ENCODE measurements at places on chromosomes 13 and 19.

GRCh38 chr19:51325161-51325976 lies 13.9 kb downstream of the IGLON5 start:
- DNase-seq, result no peak

- no peak for DNase-seq
Measured at GRCh38 chr13:73657821-73658540, 476.2 kb downstream of the KLF12 start.

- DNase-seq, result peak; percentile 79
Measured at GRCh38 chr19:49890349-49891311, 6.1 kb downstream of the IL4I1 start.

- no peak for DNase-seq
Measured at GRCh38 chr13:112506046-112506445, 81.9 kb downstream of the TUBGCP3 start.

- no peak for DNase-seq
Measured at GRCh38 chr19:6730153-6730804, 7.1 kb downstream of the GPR108 start.

GRCh38 chr19:37989855-37990254 lies 82.8 kb downstream of the SIPA1L3 start:
- DNase-seq, result no peak

- no peak for DNase-seq
Measured at GRCh38 chr13:98452851-98453843, 123.8 kb downstream of the STK24 start.

GRCh38 chr13:28356561-28357021 lies 138.3 kb downstream of the FLT1 start:
- no peak for DNase-seq

GRCh38 chr13:44313674-44314073 lies 60.0 kb upstream of the SERP2 start:
- no peak for DNase-seq

GRCh38 chr19:44738136-44738535 lies 10.4 kb upstream of the BCL3 start:
- no peak for DNase-seq

- no peak for DNase-seq
Measured at GRCh38 chr13:49540552-49540951, 44.8 kb downstream of the PHF11 start.

DNA sequence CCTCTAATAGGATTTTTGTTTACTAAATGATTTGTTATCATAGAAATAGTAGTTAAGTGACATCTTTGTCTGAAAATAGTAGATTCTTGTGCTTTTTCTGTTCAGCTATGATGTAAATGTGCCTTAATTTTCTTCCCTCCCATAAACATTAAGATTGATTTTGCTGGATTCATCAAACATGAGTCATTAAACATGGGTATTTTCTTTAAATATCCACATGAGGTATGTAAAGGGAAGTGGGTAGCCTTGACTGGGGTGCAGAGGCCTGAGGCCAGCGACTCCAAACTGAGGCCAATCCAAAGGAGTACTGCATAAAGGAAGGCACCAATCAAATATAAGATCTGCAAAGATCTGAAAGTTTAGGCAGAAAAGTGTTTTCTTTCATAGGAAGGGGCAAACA lies 3.7 kb downstream of the ZNF136 start:
- DNase-seq, result no peak

- DNase-seq, result peak; percentile 77
Measured at GRCh38 chr13:106566641-106567473, 1.1 kb downstream of the ARGLU1 start.

DNA sequence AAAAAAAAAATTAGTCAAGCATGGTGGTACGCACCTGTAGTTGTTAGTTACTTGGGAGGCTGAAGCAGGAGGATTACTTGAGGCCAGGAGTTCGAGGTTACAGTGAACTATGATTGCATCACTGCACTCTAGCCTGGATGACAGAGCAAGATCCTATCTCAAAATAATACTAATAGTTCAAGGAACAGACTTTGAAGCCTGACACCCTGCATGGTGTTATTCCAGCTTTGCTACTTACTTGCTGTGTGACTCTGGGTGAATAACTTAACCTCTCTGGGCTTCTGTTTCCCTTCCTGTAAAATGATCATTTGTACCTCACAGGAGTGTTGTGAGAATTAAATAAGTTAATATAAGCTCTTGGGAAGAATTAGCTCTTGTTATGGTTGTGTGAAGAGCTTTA lies 3.5 kb upstream of the FOSB start:
- no peak for DNase-seq

- peak; percentile 52 for DNase-seq
Measured at GRCh38 chr13:32669030-32669646, 82.9 kb downstream of the PDS5B start.

- DNase-seq, result peak; percentile 15
Measured at GRCh38 chr13:44818428-44818827, 170.8 kb downstream of the NUFIP1 start.

GRCh38 chr13:32254916-32255723 lies 60.0 kb downstream of the ZAR1L start:
- DNase-seq, result no peak

GRCh38 chr13:40982772-40983171 lies 36.3 kb downstream of the ELF1 start:
- DNase-seq, result no peak

DNA sequence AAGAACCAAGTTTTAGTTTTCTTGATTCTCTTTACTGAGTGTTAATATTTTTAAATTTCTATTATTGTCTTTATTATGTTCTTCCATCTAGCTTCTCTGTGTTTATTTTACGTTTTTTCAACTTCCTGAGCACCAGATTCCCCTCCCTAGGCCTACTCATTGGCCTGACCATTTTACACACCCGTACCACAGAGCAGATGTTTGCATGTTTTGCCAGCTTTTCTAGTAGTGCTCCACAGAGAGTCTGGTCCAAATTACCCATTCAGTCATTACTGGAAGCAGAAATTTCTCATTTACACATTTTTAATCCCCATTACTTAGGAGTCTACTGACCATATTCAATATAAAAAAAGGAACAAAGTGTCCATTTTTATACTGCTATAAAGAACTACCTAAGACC lies 66.9 kb downstream of the ING1 start:
- no peak for DNase-seq

- peak; percentile 81 for DNase-seq
Measured at GRCh38 chr19:30374865-30375552, 2.8 kb downstream of the ZNF536 start.

DNA sequence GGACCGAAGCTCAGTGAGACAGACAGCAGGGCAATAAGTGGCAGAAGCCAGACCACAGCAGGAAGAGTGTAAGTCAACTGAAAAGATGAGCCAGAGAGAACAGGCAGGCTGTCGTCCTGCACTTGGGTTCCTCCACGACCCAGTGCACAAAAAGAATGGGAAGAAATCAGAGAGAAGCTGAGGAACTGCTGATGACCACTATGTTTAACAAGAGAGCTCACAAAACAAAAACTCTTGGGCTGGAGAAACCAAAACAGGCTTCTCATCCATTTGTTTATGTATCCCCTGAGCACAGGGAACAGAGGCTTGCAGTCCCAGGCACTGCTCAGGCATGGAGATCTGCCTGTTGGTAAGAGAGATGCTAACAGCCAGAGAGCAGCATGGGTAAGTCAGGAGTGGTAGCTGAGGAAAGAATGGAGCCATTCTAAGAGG lies 14.0 kb downstream of the AKAP8L start:
- DNase-seq, result peak; percentile 77

GRCh38 chr19:16541526-16542044 lies 652 bp downstream of the CHERP start:
- DNase-seq, result no peak

GRCh38 chr13:76210262-76210661 lies 574.1 kb downstream of the LMO7 start:
- no peak for DNase-seq

GRCh38 chr13:66543780-66544179 lies 686.4 kb downstream of the PCDH9 start:
- DNase-seq, result no peak

- no peak for DNase-seq
Measured at GRCh38 chr13:59747529-59747928, 416.2 kb downstream of the DIAPH3 start.

GRCh38 chr13:110216398-110217041 lies 90.4 kb downstream of the COL4A1 start:
- peak; percentile 65 for DNase-seq

DNA sequence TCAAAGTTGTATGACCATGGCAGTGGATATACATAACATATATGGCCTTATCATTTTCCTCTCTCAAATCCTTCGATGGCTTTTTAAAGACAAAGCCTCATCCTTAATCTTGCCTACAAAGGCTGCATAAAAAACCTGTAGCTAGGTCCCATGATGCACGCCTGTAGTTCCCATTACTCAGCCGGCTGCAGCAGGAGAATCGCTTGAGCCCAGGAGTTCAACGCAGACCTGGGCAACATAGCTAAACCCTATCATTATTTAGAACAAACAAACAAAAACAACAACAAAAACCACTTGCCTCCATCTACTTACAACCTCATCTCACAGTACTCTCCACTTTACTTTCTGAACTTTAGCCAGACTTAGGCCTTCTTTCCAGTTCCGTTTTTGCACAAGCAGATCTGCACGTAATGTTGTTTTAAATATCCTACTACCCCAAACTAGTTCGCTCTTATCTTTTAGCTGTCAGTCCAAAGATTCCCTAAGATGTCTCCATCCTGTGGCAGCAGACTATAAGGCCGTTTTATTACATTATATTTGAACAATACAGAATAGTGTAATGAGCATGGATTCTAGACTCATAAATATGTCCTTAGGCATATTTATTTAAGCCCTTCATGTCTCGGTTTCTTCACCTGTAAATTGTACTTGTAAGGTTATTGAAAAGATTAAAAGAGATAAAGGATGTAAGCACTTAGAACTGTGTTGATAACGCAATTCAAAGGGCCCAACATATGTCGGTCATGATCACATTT lies 969 bp upstream of the POMP start:
- peak; percentile 10 for DNase-seq

GRCh38 chr13:89165685-89166084 lies 1494.5 kb downstream of the SLITRK5 start:
- no peak for DNase-seq

DNA sequence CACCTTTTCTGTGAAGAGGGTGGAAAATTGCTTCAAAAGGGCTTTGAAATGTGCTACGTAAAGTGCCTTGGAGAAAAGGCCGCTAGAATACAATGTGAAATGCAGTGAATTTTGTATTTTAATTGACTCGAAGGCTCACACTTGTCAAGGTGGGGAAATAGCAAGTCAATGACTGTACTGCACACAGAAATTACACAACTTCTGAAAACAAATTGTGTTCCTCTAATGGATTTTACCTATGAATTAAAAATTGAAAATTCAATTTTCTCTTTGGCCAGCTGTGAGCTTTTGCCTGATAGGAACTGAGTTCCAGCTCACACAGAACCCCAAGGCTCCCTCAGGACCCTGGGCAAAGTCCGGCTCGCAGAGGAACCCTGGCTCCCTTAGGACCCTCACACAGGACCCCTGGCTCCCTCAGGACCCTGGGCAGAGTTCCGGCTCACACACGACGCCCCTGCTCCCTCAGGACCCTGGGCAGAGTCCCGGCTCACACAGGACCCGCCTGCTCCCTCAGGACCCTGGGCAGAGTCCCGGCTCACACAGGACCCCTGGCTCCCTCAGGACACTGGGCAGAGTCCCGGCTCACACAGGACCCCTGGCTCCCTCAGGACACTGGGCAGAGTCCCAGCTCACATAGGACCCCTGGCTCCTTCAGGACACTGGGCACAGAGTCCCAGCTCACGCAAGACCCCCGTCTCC lies 324.9 kb downstream of the UQCRFS1 start:
- DNase-seq, result no peak

DNA sequence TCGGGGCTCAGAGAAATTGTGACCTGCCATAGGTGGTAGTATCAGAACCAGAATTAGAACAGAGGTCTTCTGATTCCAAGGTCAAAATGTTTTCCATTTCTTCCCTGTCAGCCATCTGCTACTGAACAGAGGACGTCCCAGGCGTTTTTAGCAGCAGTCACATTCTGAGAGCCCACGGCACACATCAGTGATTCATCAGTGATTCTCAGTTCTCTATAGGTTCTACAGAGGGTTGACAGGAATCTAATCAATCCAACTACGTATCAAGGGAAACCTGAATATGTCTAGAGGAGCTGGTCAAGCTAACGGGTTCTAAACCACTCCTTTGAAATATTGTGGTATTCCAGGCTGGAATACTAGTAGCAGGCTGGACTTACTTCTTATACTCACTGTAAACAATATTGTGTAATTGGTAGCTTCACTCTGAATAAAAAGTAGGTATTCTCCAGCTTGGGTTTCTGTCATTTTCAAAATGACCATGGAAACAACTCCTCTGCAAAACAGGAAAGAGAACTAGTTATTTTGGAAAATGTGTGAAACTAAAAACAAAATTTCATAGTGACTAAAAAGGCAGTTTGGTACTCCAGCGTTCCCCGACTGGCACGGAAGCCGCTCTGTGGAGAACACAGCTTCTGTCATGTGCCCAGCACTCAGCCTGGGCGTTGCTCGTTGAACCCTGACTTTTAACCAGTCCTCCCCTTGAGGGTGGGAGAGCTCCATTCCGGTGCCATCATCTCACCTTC lies 43.2 kb downstream of the FLT3 start:
- DNase-seq, result no peak

- peak; percentile 65 for DNase-seq
Measured at GRCh38 chr19:610801-611480, 21.3 kb downstream of the HCN2 start.

DNA sequence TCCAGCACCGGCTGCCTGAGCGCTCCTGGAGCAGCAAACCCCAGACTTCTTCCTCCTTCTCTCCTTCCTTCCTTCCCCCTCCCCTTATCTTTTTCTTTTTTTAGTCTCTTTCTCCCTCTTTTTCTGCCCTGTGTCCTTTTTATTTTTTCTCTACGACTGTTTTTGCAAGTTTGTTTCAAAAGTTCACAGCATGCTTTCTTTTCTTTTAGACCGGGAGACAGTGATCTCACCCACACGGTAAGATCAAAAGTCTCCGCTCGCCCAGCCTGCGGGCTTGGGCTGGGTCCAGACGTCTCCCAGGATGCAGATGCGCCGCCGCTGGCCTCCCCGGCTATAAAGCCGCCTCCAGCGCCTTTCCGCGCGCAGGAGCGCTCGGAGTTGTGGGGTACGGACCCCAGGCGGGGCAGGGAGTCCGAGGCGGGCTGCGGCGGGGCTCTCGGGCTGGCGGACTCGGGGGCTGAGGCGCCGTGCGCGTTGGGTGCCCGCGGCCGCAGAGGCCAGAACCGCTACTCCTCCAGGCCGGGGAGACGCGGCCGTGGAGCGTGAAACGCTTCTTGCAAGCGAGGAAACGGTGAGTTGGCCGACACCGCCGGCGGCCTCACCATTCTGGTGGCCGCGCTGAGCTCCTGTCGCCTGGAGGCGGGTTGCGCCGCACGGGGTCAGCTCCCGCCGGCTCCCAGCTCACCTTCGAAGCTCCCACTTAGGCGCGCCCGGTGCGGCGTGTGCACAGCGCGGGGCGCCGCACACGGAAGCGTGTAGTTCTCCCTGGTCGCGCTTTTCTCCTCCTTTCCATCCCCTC lies 2.0 kb upstream of the TSHZ3 start:
- peak; percentile 79 for DNase-seq

GRCh38 chr13:27926644-27927434 lies 7.0 kb downstream of the PDX1 start:
- peak; percentile 38 for DNase-seq

- DNase-seq, result no peak
Measured at GRCh38 chr13:80118099-80118498, 222.8 kb downstream of the SPRY2 start.

- DNase-seq, result no peak
Measured at GRCh38 chr13:82681535-82681934, 1200.7 kb downstream of the SLITRK1 start.

- DNase-seq, result no peak
Measured at GRCh38 chr19:34932494-34932893, 5.8 kb downstream of the ZNF30 start.

GRCh38 chr19:1860042-1860775 lies 3.2 kb downstream of the KLF16 start:
- peak; percentile 94 for DNase-seq
